ENCODE measurements at places on chromosomes 16 and 17.

DNA sequence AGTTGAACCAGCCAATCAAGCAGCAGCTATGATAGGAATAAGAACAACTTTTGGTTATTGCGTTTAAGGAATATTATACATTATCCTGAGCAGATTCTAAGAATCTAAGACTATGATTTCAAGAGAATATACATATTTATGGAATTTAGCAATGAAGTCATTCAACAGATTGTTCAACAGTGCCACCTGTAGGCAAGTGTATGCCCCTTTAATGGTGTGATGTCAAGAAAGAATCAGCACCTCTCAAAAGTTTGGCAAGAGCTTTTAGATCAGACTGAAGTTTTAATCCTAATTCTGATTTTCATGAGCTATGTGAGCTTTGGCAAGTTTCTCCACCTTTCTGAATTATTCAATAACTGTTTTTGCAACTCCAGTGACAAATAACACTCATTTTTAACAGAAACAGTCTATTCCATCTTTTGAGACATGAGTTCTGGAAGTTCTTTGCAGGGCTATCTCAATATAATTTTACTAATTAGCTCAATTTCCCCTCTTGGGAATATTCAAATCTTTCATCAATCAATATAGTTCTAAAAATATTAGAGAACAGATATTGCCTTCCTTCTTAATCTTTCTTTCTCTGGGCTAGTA lies 474.3 kb upstream of the TOM1L1 start:
- no peak for DNase-seq

DNA sequence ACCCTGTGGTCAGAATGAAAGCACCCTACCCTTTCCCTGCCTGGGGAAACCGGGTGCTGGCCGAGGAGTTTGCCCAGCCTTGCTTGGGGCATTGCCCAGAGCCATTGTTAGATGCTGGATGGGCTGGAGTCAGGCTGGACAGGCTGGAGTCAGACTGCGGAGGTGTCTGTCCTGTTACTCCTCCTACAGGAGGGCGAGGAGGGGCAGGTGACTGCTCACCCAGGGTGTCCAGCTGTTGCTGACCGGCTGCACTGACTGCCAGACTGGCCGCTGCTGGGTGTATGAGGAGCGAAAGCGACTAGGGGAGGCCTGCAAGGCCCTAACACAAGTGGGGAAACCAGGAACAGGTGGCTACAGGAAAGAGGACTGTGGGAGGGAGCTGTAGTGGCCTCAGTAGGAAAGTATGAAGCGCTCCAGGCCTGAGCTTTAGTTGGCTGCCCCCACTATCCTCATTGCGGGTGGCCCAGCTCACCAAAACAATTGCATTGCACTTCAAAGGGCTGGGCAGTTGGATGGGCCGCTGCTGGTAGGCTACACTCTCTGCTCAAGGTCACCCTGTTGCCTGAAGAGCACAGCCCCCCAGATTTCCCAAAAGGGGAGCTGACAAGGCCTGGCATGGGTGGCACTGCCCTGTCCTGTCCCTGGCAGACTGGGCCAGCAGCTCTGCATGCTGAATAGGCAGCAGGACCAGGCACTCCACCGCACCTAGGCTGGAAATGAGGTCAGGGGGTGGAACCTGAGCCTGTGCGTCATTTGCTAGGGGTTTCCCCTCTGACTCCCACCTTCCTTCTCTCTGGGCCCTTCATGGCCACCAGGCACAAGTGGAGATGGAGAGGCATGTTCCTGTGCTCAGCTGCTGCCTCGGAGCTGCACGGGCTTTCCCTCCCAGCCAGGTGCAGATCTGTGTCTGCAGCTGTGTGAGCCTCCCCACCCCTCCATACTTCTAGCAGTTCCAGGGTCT lies 18.4 kb downstream of the LDHD start:
- DNase-seq, result peak; percentile 73

DNA sequence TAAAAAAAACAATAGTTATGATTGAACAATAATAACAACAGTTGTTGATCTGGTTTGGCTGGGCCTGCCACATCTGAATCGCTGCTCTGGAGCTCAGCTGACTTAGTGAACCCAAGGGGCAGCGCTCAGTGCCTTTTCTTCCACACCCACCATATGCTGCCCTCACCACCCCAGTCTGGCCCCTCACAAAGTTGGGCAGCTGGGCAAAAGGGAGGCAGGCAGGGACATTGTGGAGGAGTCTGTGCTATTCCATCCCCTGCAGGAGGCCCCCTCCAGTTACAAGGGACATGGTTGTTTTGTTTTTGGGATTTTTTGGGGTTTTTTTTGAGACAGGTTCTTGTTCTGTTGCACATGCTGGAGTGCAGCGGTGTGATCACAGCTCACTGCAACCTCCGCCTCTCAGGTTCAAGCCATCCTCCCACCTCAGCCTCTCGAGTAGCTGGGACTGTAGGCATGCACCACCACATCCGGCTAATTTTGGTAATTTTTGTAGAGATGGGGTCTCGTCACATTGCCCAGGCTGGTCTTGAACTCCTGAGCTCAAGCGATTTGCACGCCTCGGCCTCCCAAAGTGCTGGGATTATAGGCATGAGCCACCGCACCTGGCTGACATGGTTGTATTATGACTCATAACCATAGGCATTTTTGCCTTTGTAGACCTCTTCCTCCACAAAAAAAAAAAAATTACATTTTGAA lies 8.6 kb upstream of the PECAM1 start:
- DNase-seq, result no peak

- DNase-seq, result peak; percentile 66
Observed at GRCh38 chr16:67936880-67937605, 393 bp upstream of the PSMB10 start.

DNA sequence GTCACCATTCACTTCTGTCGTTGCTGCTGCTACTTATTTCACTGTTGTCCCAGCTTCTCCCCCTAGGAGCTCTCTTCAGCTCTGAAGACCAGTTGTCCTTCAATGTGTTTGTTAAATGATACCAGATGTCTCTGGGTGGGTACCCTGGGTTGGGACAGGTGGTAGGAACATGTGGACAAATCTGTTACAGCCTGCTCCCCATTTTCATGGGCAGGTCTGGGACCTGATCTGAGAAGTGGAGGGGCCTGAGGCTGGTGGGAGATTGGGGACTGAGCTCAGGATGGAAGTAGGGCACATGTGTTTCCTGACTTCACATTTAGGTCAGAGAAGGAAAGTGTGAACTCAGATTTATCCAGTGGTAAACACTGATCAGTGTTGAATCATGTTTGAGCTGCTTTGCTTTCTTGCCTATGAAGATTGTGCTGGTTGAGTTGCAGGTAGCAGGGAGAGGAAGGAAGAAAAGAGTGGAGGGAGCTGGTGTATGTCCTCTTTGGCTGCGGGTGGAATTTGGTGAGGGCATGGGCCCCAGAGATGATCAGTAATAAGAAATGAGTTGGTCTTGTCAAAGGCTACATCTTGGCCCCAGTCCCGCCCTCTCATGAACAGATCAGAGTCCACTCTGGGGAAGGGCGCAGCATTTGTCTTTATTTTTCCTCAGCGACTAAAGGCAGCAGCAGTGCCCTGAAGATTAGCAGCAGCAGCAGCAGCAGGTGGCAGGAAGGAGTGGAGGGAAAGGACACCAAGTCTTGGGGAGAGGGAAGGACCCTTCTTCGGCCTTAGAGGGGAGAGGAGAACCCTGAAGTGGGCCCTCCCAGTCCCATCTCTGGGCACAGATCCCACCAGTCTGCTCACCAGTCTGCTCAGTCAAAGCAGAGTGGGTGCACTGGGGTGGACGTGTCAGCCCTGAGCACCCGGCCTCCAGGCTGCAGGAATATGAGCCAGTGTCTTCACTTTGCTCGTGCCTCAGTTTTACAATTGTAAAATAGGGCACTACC lies 6.1 kb upstream of the EFTUD2 start:
- no peak for DNase-seq

GRCh38 chr16:49473773-49474172 lies 100.2 kb downstream of the C16orf78 start:
- DNase-seq, result no peak

GRCh38 chr17:63023049-63023448 lies 57.0 kb downstream of the TANC2 start:
- no peak for DNase-seq

DNA sequence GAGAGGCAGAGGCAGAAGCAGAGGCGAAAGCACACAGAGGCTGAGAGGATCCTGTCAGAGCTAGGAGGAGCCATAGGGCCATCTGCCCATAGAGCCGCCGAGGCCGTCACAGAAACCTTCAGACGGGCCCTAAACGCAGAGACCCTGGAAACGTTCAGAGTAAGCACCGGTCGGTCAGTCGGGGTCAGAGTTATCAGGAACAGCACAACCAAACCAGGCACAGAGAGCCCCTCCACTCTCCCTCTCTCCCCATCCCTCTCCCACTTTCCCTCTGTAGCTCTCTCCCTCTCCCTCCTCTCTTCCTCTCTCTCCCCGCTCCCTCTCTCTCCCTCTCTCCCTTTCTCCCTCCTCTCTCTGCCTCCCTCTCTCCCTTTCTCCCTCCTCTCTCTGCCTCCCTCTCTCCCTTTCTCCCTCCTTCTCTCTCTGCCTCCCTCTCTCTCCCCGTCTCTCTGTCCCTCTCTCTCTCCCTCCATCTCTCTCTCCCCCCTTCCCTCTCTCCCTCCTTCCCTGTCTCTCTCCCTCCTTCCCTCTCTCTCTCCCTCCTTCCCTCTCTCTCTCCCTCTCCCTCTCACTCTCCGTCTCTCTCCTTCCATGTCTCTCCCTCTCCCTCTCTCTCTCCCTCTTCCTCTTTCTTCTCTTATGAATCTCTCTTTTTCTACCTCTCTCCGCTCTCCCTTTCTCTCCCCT lies 138.9 kb downstream of the C16orf95 start:
- DNase-seq, result no peak

All from activated T-helper 9 cell treated with anti-CD3 and anti-CD28 coated beads, Interleukin-2, amount 50 U/mL, for 16 hours (primary cell).